ENCODE measurements at places on chromosomes 3 and 15.

DNA sequence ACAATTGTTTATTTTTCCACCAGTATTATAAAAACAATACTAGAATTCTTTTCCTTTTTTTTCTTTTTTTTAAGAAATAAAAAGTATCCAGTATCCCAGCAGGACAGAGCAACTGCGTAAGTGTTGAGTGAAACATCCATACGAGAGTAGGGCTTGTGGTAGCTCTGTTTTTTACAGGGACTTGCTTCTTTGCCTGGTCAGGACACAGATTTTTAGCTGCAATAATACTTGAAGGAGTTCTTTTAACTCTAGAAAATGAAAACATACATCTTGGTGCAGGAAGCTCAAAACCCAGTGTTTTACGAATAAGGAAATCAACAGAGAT, 297.7 kb upstream of the NR2E3 start:
- DNase-seq: no peak

DNA sequence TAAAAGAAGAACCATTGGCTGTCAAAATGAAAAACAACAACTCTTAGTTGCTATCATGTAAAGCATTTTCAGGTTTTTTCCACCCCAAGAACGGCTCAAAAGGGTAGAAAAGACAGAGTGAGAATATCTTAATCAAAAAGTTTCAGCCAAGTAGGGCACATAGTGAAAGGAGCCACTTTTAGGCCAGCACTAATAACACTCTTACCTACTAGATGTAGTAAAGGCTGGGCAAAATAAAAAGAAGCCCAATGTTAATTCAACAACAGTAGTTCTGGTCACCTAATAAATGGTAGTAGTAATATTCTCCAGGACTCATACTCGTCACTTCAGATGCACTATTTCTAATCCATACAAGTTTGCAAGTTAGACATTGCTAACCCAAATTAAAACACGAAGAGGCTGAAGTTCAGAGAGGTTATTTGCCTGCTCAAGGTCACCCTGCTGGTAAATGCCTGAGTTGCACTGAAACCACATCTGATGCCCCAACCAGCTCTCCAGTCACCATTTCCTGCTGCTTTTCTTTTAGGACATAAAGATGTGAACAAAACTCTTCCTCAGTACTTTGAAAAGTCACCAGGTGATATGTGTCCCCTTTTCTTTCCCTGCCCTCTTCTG, 7.5 kb downstream of the GOLIM4 start:
- peak; percentile 43 for DNase-seq

- DNase-seq: no peak
These were observed 67.2 kb downstream of the OPA1 start for GRCh38 chr3:193660171-193660570.

DNA sequence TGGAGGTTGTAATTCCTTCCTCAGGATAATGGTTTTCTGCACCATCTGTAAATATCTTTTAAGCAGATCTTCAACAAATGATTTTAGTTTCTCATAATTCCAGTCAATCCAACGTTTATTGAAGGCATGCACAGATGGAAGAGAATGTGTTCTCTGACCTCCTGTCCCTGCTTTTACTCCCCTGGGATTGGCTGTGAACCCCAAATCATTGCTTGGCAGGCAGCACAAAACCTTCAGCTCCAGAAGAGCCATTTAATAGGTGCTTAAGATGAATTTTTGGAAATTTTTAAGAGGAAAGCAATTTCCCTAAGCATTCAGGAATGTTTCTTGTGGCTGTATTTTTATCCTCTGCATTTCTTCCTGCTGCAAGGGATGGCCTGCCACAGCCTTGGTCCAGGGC, 25.5 kb upstream of the THSD4 start:
- no peak for DNase-seq

DNA sequence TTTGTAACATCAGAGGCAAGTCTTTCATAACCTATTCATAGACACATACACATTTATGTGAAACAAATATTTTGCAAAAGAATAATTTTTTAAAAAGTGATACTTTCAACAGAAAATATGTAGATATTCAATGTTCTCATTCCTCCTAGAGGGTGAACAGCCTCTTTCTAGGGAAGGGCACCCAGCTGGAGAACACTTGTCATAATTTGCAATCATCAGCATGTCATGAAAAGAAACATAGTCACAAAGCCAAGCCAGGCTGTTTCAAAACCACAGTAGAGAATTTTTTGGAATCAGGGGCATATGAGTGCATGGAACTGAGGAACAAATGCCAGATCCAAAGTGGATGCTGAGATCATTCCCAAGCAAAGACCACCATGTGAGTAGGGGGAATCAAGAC, 406.9 kb upstream of the ADAMTS9 start:
- no peak for DNase-seq

GRCh38 chr3:124833710-124834332, 53.3 kb downstream of the ITGB5 start:
- no peak for DNase-seq

GRCh38 chr15:68188647-68189046, 16.5 kb downstream of the CALML4 start:
- DNase-seq: no peak

DNA sequence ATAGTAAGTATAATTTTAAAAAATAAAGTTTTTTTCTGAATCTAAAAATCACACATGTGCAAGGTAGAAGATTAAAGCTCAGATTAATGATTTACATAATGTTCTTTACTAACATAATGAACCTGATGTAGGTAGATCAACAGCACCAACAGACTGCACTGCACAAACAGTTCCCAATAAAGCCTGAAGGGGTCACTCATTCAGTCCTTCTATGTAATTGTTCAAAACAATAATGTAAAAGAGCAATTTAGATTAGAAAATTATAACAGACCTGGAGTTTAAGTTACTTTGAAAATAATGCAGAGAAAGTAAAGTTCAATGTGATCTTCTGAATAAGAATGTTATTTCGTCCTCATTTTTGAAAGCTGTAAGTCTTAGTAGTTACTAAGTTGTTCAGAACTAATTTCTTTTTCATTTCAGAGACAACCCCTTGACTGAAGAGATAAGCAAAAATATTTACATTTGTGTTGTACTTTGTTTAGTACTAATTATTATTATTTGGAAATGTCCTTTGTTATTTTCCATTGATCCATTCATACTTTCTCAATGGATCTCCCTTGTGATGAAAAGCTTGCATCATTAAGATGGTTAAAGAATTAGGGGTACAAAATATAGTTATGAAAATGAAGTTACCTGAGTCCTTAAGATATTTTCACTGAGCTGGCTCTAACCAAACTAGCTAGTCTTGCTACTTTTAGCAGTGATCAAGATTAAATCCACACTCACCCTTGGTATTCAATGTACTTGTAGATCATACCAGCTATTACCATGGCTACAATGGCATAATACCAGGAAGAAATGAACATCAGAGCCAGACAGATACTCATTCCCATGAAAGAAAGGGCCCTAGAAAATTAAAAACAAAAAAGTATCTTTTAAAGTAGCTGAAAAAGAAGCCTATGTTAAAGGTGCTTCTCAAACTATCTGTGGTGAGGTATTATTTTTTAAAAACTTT, 16.8 kb downstream of the EMC4 start:
- DNase-seq: peak; percentile 68

DNA sequence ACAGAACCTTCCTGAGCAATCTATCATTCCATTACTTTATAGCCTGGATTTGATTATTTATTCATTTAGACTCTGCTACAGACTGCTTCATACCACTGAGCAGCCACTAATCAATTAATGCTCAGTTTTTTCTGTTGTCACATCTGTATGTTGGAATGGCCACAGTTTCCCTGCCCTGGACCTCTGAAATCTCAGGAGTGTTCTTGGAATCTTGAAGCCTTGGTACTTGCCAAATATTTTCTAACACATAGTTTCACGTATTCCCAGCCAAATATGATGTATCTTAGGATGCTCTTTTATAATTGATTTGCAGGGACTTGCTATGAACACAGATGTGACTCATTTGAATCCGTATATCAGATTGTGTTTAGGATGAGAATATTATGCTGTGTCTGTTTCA, 225.8 kb downstream of the TAFA4 start:
- no peak for DNase-seq

- no peak for DNase-seq
These were observed 70.2 kb upstream of the ST8SIA2 start for GRCh38 chr15:92323525-92323924.

DNA sequence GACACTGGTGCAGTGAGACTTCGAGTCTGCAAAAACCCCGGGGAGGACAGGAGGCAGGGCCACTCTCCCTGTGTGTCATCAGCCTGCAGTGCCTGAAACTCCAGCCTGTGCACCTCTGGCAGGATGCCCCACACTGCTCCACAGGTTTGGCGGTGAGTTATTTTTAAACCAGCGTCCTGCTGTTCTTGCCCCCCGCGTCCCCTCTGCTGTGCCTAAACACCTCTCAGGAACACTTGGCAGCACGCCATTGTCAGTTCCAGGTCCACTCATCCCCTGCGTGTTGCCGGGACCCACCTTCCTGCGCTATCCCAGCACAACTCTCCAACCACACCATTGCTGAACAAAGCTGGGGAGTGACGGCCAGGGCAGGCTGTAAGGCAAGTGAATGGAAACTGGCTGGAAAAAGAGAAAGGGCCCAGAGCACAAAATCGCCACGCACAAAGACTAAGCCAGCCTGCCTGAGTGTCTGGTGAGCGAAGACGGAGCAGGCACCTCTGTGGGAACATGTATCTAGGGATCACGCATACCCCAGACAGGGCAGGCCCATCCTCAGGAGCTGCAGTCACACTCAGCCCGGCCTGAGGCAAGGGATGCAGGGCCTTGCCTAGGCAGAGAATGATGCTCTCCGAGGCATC, 3.1 kb upstream of the PLA2G4F start:
- no peak for DNase-seq

DNA sequence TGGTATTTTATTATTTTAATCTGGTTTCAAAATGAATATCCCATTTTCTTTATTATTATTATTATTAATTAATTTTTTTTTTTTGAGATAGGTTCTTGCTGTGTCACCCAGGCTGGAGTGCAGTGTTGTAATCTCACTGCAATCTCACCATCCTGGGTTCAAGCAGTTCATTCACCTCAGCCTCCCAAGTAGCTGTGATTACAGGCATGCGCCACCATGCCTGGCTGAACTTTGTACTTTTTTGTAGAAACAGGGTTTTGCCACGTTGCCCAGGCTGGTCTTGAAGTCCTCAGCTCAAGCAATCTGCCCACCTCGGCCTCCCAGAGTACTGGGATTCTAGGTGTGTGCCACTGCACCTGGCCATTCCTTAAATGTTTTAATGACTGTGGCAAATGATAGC, 28.6 kb downstream of the DAG1 start:
- DNase-seq: no peak

DNA sequence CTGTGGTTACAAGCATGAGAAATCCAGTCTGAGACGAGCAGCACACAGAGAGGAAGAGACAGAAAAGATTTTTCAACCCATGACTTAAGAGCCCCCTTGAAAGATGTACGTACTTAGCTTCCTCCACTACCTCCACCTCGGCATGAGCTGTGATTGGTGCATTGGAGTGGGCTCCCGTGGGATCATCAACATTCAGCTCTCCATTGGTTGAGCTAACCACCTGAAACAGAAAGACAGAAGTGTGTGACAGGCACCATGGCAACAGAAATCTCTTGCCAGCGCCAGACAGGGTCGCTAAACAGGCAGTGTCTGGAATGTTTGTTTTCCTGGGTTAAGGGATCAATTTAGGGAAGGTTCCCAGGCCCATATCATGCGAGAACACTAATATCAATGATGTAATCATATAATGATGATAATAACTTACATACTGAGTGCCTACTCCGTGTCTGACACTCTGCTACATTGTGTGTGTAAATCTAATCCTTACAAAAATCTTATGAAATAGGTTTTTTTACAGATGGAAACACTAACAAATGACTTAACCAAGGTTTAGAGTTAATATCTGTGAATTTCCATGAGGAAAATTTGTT, 17.5 kb upstream of the PPIB start:
- no peak for DNase-seq

DNA sequence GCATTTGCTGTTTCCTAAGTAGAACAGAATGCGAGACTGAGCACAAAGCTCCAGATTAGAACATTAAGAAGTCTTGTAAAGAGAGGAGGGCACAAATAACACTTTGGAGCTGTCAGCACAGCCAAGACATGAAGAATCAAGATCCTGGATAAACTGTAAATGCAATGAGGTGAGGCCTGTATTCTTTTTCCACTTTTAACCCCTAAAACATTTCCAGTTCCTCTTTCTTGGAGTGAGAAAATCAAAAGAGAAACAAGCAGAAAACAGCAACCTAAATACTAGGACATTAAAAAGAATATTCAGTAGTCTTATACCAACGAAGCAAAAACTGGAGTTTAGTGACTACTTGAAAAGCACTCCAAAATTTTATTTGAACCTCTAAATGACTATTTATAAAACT, 204.3 kb downstream of the ZBTB20 start:
- peak; percentile 4 for DNase-seq

DNA sequence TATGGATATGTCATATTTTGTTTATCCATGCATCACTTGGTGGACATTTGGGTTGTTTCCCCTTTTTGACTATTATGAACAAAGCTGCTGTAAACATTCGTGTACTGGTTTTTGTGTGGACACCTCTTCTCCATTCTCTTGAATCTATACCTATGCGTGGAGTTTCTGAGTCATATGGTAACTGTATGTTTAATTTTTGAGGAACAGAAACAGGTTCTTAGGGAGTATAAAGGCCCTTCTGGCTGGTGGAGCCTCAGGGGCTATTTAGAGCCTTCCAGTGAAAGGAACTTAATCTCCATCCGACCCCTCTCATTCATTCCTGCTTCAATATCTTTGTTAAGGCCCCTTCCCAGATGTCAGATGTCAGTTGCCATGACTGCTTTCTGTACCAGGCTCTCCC, 14.1 kb upstream of the CTXND1 start:
- DNase-seq: no peak

DNA sequence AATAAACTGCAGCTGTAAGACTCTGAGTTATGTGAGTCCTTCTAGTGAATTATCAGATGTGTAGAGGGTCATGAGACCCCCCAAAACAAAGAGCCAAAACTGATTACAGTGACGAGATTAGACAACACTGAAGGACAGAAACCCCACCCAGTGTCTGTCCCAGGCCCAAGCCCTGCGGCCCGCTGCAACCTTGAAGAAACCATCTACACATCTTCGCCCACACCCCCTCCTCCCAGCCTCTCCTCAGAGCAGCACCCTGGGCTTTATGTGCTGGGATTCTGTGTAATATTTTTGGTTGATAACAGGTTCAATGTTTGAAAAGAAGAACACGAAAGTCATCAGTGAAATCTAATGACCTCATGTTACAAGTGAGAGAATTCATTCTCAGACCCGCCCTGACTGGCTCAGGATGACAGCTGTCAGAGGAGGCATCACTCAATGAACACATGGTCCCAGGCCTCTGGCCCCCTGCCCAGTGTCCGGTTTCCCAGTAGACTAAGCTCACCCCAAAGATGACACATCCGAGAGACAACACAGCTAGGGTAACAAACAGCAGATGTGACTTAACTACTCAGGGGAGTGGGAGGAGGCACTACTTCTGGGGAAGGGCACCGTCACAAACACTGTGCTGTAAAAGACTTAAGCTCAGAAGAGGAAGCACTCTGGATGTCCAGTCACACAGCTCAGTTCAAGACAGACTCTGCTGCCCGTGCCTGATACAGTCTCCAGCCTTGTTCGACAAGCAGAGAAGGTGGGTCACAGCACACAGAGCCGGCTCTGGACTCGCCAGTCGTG, 48.9 kb downstream of the NIPA2 start:
- peak; percentile 42 for DNase-seq

GRCh38 chr15:80168421-80168820, 15.6 kb downstream of the FAH start:
- no peak for DNase-seq

GRCh38 chr3:112815981-112816380, 30.7 kb downstream of the CD200R1L start:
- DNase-seq: no peak

All from NCI-H82 (cell line).